ENCODE measurements at places on chromosomes 1 and 21.

- no peak for DNase-seq
Observed at GRCh38 chr1:226688808-226689207, 50.3 kb downstream of the ITPKB start.

- DNase-seq = no peak
Observed at GRCh38 chr1:154502066-154502743, at the start of the genes SHE and TDRD10. Gene SHE, minus strand, starts transcription at chr1:154502412. Its CDS starts 386 bp downstream, at chr1:154502026. Gene TDRD10, plus strand, starts transcription at chr1:154502219. Its CDS starts 4,685 bp downstream, at chr1:154506904.

DNA sequence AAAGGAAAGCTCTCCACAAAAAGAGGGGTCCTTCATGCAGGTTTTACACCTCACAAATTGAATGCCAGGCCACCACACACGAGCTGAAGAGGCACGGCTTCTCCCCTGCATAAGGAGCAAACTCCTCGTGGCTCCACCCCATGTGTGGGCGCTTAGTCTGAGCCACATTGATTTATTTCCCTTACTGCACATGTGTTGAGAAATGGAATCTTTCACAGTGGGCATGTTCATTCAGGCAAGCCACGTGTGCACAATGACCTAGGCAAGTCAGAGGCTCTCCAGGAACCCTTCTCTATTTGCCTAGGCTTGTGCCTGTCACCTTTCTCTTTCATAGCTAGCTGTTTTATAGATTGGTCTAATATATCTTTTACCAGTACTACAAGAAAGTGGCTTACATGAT is 120.5 kb downstream of the LTN1 start:
- DNase-seq = no peak

GRCh38 chr1:117967881-117968280 is 38.3 kb downstream of the WDR3 start:
- no peak for DNase-seq

DNA sequence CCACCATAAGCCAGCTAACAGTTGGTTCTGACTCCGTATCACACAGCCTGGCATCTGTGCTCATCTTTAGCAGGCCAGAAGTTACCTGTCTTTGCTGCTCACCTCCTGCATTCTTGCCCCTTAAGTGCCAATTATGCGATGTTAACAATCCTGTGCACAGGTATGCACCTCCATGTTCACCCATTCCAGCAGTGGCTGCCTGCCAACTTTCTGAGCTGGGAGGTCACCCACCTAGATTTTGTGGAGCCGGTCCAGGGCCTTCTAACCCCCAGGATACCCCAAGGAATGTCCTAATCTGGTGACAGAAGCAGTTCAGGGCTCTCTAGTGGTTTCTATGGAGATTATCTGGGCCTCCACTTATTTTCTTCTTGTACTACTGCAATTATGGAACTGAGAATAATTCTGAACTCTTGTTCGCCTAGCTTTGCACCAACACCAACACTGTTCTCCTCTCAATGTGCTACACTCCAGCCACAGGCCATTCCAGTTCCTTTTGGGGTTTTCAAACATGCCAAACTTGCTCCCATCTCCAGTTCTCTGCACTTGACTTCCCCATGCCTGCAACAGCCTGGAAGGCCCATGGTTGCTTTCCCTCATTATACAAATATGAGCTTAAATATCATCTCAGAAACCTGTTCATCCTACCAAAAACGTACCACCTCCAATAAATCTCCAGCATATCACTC is 9.0 kb downstream of the BCAR3 start:
- no peak for DNase-seq

DNA sequence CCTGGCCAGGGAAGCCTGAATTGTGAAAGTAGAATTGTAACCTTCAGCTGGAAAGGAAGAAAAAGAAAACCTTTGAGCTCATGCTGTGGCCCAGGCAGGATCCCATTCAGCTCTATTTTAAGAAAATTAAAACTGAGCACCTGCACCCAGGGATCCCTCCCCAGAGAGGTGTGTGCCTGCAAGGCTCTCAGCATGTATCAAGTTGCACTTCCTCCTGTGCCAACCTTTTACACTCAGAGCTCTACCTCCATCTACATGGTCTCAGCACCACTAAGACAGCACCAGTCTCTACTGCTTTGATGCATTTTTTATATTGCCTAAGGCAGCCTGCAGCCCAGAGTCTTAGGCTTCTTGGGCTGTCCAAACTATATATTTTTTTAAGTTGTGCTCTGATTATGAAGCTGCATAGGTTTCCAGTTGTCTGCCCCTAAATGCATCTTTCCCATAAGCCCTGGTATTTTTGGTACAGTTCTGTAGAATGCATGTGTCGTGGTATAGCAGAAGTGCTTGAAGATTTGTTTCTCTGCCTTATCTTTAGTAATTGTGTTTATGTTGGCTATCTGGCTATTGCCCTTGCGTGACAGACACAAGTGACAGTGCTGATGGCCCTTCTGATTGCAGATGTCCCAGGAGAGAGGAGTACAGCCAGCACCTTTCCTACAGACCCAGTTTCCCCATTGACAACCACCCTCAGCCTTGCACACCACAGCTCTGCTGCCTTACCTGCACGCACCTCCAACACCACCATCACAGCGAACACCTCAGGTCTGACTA is 63.1 kb downstream of the PTPRC start:
- DNase-seq = no peak

DNA sequence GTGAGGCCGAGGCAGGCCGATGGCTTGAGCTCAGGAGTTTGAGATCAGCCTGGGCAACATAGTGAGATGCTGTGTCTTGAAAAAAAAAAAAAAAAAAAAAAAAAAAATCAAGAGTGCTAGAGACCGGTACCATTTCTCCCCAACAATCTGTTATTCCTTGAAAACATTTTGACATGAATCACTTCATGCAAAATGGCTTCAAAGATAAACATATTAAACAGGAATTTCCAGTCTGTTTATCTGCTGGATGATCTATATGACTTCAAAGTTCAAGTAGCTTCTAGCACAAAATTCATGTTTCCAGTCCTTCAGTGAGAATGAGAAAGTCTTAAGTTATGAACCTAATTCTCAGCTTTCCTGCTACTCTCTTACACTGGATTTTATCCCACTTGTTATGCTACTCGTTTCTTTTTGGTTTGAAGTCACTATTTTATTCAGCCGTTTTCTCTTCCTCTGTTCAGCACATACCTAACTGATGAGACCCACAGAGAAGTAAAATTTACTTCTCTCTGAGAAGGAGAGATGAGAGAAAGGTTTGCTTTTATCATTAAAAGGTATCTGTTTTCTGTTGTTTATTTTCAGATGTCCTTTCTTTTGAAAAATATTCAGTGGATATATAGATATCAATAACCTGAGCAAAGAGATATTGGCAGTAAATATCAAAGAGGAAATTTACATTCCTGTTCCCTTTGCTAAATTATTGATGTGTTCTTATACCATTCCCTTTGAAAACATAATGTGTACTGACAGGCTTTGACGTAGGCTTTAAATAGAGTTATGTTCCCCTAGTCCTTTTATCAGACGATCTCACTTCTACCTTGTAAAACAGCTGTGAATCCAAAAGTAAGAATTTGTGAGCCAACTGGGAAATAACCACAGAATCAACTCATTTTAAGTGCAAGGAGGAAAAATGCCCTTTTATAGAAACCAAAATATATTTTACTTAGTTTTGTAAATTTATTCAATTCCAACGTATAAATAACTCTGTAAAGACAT is 38.2 kb downstream of the CD46 start:
- DNase-seq = no peak

DNA sequence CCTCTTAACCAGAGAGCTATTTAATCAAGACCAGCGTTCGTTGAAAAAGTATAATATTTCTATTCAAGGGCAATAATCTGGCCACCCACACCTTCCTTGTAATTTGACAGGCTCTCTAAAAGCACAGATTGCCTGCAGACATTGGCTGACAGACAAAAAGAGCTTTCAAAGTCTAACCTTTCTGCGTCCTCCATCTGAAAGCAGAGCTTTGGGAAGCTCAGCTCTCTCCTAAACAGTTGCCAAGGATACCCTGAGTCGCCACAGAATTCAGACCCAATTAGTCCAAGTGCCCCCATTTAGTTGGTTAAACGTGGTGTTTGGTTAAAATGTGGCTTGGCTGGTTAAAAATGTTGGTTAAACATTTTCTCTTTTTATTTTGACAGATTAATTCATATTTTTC is 33.7 kb upstream of the PLA2G2C start:
- DNase-seq = no peak

- no peak for DNase-seq
Observed at GRCh38 chr1:155009221-155009711, 6.7 kb downstream of the ZBTB7B start.

- no peak for DNase-seq
Observed at GRCh38 chr1:168408539-168408865, 127.8 kb downstream of the TBX19 start.

DNA sequence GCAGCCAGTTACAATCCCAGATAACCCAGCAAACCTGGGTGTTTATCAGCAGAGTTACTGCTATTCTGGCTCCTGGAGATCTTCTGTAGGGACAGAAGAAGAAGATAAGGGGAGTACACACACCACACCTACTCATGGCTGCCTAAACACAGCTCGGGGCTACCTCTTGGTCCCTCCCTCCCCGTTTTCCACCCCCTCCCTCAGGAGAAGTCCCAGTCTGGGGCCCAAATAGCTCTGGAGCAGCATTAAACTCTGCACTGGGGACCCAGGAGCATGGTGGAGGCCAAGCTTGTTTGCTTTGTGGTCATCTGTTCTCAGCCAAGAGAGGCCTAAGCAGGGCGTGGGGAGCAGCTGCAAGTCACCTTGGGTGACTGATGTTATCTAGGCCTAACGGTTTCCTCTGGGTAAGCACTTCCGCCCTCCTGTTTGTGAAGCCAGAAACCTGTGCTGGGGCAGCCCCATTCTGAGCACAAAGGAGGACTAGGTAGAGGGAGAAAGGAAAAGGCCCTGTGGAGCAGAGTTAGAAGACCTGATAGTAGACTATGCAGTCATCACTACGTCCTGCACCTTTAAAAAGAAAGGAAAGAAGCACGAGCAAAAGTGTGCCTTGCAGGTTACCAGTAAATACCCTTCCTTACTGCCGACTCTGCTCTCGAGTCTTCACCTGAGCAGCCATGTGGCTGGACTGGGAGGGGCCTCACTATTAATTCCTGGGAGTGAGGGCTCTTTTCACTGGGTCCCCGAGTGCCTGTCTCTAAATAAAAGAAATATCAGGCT is 2.0 kb upstream of the RCSD1 start:
- DNase-seq = peak; percentile 77

- no peak for DNase-seq
Observed at GRCh38 chr1:24910751-24911650, 19.1 kb downstream of the RUNX3 start.

GRCh38 chr21:32772281-32773047 is 909 bp upstream of the PAXBP1 start:
- DNase-seq = peak; percentile 20

- no peak for DNase-seq
Observed at GRCh38 chr1:910881-911721, 12.6 kb upstream of the SAMD11 start.

DNA sequence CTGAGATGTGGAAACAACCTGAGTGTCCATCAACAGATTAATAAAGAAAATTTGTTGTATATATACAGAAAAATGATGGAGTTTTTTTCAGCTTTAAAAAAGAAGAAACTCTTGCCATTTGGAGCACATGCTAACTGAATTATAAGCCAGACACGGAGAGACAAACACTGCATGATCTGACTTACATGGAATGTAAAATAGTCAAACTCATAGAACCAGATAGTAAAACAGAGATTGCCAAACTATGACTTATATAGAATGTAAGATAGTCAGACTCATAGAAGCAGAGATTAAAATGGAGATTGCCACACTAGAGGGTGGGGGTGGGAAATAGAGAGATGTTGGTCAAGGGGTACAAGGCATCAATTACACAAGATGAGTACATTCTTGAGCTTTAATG is 1786.6 kb downstream of the PLA2G4A start:
- DNase-seq = no peak

GRCh38 chr1:116434849-116435248 is 61.8 kb downstream of the ATP1A1 start:
- no peak for DNase-seq

DNA sequence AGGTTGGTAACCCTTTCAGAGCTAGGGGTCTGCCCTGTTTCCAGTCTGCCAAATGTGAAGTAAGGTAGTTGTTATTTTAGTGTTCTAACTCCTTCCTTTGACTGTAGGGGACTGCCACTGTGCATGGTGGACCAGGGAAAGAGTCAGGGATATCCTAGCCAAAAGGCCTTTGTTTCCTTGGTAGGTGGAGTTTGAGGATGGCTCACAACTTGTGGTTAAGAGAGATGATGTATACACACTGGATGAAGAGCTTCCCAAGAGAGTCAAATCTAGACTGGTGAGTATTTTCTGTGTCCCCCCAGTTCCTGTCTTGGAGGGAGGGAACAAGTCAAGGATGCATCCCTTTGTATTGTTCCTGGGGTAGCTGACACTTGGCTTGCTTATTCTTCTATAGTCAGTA is 3.5 kb upstream of the ST3GAL3 start:
- DNase-seq = no peak

DNA sequence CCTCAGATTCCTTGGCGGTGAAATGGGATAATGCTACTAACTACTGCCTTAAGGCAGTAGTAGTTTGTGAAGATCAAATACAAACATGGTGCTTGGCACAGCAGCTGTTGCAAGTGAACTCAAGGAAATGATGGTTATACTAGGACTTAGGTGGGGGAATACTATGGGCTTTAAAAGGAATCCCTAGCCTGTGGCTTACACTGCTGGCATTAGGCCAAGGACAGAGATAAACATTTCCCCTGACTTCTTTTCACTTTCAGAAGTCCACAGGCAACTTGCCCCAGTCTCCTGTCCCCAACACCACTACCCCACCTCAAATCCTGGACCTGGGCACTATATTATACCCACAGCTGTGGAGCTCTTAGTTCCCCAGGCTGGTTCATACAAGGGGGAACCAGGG is 13.1 kb upstream of the VAMP4 start:
- DNase-seq = no peak

- no peak for DNase-seq
Observed at GRCh38 chr1:203985676-203986075, 87.2 kb upstream of the SOX13 start.

DNA sequence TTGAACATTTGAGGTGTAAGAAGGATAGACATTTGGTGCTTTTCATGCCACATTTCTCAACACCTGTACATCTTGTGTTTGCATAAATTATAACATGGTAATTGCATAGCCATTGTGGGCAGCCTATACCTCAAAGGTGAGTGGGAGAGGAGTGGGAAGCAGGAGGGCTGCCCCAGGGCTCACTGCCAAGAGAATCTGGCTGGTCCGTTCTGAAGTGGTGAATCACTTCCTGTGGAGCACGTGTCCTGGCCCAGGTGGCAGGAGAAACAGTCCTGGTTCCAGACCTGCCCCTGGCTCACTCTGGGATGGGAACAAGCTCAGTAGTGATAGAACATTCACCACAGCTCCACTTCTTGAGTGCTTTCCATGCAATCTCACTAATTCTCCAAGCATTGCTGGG is 11.6 kb upstream of the OLFML2B start:
- DNase-seq = no peak

DNA sequence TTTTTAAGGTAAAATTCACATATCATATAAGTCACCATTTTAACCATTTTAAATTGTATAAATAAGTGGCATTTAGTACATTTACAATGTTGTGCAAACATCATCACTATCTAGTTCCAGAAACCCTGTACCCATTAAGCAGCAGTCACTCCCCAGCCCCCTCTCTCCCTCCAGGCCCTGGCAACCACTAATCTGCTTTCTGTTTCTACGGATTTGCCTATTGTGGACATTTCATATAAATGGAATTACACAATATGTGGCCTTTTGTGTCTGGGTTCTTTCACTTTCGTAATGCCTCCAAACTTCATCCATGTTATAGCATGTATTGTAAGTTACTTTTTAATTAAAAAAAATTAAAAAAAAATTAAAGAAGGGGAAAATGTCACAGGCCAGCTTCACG is 58.0 kb upstream of the RAB3GAP2 start:
- DNase-seq = no peak

GRCh38 chr1:198595765-198596164 is 43.1 kb upstream of the PTPRC start:
- no peak for DNase-seq

- DNase-seq = no peak
Observed at GRCh38 chr1:181086926-181087325, 1.6 kb upstream of the IER5 start.

Data from Kasumi-1 (cell line).